Occipital lobe (tissue), 3 donors: ENCODE measurements at places on chromosomes 1 and 21.

DNA sequence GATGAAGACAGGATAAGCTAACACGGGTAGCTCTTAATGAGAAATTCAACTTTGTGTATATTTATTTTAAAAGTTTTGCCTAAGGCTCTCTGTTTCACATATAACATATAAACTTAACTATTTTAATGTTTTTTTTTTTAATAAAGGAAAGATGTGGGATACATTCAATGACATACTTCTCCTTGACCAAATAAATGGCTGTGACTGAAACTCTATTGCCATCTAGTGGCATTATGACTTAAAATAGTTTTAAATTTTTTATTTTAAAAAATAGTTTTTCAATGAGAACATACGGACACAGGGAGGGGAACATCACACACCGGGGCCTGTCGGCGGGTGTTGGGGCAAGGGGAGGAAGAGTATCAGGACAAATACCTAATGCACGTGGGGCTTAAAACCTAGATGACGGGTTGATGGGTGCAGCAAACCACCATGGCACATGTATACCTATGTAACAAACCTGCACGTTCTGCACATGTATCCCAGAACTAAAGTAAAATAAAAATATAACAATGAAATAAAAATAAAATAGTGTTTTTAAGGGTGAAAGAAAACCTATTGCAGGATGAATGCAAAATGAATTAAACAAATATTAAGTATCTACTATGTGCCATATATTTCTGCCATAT, 83.4 kb downstream of the LYST start:
- no peak for DNase-seq

DNA sequence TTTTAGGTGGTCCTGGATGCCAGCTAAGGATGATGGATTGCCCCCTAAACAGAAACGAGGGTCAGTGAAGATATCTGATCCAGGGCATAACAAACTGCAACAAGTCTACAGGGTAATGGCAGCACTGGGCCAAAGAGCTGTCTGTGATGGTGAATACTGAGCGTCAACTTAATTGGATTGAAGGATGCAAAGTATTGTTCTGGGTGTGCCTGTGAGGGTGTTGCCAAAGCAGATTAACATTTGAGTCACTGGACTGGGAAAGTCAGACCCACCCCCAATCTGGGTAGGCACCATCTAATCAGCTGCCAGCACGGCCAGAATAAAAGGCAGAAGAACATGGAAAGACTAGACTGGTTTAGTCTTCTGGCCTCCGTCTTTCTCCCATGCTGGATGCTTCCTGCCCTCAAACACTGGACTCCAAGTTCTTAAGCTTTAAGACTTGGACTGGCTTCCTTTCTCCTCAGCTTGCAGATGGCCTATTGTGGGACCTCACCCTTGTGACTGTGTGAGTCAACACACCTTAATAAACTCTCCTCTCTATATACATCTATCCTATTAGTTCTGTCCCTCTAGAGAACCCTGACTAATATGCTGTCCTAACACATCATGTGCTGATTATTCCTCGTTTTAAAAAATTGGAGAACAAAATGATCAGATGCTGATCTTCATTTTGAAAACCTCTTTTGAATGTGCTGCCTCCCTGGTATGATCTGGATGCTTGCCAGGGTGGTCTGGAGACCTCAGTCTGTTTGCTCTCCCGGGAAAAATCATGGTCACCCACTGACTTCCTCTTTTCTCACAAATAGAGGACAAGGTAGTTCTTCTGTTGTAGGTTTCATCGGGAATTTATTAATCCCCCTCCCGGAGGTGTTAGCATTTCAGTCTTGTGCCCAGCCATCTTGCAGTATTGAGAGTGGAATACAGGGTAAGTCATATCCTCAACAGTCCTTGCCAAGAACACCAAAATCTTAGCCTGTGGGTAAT, 234.7 kb downstream of the SETD4 start:
- no peak for DNase-seq

DNA sequence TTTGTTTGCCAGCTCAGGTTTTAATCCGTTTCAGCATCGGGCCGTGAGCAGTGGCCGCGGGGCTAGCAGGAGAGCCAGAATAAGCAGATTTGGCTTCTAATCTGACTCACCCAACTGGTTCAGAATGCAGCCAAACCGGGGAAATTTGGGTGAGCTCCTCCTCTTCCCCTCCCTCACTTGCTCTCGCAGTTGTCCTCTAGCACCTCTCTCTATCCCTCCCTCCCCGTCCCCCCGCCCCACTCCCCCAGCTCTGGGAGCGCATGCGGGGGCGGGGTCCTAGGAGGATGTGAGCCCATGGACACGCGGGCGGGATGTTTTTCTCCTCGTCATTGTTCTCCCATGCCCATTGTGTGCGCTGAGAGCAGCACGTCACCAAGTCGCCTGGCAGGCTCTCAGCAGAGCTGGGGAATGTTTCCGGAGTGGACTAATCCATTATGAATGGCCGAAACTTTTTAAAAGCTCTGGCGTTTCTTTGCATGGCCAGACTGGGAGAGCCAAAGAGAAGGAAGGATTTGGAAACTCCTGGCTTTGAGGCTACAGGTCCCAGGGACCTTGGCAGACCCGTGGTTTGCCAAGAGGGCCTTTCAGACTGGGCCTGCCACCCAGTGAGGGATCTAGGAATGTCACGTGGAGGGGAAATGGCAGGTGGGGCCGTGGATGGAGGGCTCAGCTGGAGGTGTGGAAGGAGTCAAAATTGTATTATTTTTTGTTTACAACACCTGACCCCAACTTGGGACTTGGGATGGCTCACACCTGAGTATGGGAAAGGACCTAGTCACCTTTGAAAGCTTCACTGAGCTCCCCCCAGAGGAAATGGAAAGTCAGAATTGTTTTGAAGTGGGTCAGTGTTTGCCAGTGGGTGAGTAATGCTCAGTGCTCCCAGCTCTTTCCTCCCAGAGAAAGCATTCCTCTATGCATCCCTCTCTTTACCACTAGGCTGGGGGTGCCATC, 39.2 kb downstream of the CDK18 start:
- peak; percentile 74 for DNase-seq

DNA sequence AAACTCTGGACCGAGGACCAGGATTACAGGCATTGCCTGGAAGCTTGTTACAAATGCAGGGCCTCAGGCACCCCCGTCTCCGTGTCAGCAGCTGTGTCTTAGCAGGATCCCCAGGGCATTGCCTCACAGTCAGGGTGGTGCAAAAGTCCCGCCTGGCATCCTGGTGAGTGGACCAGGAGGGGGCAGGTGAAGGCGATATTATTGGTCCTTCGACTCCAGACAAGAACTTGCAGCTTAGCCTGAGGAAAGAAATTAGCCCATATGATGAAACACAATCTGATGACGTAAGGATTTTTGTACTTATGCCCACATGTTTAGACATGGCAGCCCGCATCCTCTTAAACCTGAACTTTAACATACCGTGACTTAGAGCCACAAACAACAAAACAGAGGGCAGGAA, 40.8 kb downstream of the RSPH1 start:
- DNase-seq = no peak

GRCh38 chr1:70719154-70719553, 308.1 kb downstream of the CTH start:
- DNase-seq = no peak

GRCh38 chr1:13517193-13517812, 3.5 kb upstream of the LRRC38 start:
- DNase-seq = no peak

- no peak for DNase-seq
Measured at GRCh38 chr1:24501371-24502064, 1.1 kb upstream of the RCAN3 start.

DNA sequence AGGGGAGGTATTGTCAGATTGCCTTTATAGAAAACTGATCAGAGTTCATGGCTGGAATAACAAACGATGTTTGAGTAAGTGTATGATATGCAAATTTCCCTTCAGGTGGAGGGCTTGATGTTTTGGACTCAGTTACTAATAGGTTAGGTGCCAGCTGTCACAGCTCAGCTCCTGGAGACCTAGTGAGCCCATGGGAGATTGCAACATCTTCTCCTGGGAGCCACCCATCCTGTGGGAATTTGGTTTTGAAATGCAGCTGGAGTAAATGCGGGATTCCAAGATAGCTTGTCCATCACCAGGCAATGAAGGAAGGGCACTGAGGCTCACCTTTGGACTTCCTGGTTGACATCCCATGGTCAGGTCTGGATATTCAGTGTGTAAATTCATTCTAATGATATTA, 211.4 kb upstream of the NRIP1 start:
- no peak for DNase-seq

- DNase-seq = no peak
Measured at GRCh38 chr21:45310459-45310858, 22.8 kb upstream of the POFUT2 start.

DNA sequence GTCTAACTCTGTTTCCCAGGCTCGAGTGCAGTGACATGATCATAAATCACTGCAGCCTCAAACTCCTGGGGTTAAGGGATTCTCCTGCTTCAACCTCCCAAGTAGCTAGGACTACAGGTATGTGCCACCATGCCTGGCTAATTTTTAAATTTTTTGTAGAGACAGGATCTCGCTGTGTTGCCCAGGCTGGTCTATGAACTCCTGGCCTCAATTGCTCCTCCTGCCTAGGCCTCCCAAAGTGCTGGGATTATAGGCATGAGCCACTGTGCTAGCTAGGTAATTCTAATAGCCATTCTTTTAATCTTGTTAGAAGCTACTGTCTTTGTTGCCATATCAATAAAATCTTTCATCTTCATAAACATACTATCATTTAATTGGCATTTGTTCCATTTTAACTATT, 13.8 kb upstream of the MAST2 start:
- no peak for DNase-seq
